ENCODE measurements at places on chromosomes 13 and 19.

DNA sequence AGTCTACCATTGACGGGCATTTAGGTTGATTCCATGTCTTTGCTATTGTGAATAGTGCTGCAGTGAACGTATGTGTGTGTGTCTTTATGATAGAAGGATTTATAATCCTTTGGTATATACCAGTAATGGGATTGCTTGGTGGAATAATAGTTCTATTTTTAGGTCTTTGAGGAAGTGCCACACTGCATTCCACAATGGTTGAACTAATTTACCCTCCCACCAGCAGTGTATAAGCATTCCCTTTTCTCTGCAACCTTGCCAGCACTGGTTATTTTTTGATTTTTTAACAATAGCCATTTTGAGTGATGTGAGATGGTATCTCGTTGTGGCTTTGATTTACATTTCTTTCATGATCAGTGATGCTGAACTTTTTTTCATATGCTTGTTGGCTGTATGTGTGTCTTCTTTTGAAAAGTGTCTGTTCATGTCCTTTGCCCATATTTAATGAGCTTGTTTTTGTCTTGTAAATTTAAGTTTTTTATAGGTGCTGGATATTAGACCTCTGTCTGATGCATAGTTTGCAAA lies 37.5 kb downstream of the RFC3 start:
- DNase-seq, result no peak

DNA sequence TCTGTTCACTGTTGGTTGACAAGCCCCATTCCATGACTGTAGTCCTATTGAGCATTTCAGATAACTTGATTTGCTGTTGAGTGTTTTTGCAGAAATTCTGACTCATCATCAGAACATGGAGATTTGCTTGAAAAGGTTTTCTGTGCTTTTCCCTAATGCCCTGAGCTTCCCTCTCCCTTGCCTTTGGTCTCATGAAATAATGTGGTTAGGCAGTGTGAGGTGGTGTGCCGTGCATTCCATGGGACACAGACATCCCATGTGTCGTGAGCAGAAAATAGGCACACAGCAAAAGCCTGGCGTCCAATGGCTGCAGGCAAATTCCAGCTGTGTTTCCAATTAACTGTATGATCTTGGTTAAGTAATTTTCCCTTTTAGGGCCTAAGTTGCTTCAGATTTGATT lies 197.4 kb downstream of the DLEU7 start:
- DNase-seq, result no peak

- DNase-seq, result no peak
Observed at GRCh38 chr13:83691966-83692365, 190.3 kb downstream of the SLITRK1 start.

DNA sequence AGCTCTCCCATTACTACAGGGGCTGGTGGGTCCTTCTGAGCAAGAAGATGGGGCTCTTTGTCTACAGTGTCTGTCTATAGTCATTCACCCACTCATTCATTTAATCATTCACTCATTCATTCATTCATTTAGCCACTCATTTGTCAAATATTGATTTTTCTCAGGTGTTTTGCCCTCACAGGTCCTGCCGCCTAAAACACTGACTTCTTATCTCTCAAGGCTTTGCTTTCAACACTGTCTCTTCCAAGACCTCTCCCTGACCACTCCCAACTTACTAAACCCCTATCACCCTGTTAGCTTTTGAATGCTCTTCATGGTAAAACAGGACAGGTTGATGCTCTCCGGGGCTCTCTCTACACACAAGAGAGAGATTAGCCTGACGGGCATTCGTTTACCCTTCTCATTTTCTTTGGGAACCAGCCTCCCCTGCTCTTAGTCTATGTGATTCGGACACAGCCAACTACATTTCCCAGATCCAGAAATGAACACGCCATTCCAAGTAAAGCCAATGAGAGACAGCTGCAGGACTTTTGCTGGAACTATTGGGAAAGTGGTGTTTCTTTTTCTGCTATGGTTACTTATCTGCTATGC lies 22.7 kb downstream of the FAM187B start:
- DNase-seq, result no peak

- DNase-seq, result no peak
Observed at GRCh38 chr13:48242677-48243076, 9.7 kb downstream of the ITM2B start.

DNA sequence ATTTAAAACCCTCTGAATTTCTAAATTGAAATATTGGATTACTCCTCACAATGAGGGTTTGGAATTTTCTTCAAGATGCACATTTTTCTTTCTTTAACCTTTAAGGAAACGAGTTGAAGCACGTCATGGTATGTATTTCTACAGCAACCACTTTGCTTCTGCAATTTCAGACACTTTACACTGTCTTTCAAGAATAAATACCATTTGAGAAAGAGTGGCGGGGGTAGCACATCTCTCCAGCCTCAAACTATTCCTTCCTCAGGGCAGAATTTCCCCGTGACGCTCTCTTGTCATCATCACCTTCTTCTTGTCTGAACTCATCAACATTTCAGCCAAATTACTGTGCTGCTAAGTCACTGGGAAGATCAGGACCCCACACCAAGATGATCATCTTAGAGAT lies 1073.4 kb downstream of the EFNB2 start:
- no peak for DNase-seq

- peak; percentile 86 for DNase-seq
Observed at GRCh38 chr19:44903602-44904425, 1.8 kb upstream of the APOE start.

DNA sequence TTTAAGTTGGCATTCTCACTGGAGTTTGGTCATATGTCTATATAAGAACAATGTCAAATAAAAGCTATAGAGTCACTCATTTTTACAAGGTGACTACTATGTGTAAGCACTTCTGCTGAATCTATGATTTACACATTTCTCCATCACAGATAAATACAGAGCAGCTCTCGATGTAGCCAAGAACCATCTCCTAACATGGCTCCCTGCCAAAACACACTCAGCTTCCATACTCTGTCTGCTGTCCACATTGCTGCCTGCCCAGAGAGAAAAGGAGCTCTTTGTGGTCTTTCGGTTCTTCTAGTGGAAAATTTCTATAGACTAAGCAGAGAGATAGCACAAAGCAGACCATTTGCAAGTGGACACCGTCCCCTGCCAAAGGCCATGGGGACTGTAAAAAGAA lies 190.9 kb upstream of the KLF12 start:
- no peak for DNase-seq

GRCh38 chr19:49999371-50000010 lies 25.7 kb downstream of the VRK3 start:
- no peak for DNase-seq

GRCh38 chr13:20102525-20103180 lies 58.2 kb downstream of the GJA3 start:
- no peak for DNase-seq

DNA sequence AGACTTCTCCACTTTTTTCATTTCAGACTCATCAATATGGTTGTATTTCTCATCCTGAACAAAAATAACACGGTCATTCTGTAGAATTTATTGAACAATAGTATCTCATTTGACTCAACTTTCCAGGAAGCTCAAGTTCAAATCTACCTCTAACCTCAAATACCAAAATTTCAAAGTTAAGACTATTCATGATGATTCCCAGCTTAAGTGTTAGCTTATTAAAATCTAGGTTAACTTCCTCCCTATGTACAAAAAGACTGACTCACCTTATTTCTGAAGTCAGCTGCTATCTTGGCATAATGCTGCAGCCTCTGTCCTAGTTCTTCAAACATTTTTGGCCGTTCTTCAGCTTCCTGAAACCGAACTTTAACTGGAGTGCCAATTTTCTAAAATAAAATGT lies 23.2 kb downstream of the HSPH1 start:
- no peak for DNase-seq

- DNase-seq, result no peak
Observed at GRCh38 chr13:23656637-23657371, 86.6 kb downstream of the TNFRSF19 start.

DNA sequence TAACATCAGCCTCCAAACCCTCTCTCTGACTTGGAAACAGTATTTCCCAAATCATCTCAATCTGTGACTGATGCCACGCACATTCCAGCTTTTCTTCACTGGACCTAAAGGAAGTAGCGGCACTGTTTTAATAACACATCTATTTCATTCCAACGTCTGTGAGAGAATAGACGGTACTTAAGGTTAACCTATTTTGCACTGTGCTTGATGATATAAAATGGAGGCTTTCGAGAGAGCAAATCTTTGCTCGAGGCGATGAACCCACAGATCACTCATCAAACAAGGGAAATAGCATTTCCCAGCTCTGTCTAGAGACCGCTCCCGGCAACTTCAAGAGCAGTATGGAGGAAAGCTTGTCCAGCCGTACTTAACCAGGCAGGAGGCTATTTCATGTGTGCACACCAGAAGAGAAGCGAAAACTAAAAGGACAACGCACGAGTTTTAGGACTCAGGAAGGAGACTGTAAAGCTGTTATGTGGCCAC lies 2.9 kb downstream of the UBL3 start:
- peak; percentile 14 for DNase-seq

DNA sequence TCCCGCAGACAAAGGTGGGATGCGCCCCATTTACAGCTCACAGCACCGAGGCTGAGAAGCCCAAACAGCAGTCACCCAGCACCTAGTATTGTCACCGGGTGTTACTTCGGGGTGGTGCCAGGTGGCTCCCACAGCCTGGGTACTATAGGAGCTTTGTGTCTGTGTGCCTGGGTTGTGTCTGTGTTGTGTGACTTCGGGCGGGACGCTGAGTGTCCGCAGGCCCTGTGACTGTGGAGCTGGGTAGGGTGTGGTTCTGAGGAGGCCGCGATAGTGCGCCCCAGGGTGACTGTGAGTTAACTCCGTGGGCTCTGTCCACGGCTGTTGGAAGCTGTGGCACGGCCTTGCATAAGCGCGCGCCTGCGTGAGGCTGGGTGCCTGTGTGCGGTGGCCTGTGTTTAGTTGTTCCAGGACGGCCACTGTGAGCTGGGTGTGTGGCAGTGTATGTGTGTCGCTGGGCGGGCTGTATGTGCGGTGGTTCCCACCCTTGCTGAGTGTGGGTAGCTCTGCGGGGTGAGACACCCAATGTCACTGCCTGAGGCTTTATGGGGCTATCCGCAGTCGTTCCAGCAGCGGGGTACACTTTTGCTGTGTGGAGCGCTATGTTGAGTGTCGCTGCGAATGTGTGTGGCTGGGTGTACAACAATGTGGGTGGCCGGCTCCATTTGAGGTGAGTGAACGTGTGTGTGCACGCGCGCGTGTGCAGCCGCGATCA lies 559 bp upstream of the SSBP4 start:
- DNase-seq, result peak; percentile 45

DNA sequence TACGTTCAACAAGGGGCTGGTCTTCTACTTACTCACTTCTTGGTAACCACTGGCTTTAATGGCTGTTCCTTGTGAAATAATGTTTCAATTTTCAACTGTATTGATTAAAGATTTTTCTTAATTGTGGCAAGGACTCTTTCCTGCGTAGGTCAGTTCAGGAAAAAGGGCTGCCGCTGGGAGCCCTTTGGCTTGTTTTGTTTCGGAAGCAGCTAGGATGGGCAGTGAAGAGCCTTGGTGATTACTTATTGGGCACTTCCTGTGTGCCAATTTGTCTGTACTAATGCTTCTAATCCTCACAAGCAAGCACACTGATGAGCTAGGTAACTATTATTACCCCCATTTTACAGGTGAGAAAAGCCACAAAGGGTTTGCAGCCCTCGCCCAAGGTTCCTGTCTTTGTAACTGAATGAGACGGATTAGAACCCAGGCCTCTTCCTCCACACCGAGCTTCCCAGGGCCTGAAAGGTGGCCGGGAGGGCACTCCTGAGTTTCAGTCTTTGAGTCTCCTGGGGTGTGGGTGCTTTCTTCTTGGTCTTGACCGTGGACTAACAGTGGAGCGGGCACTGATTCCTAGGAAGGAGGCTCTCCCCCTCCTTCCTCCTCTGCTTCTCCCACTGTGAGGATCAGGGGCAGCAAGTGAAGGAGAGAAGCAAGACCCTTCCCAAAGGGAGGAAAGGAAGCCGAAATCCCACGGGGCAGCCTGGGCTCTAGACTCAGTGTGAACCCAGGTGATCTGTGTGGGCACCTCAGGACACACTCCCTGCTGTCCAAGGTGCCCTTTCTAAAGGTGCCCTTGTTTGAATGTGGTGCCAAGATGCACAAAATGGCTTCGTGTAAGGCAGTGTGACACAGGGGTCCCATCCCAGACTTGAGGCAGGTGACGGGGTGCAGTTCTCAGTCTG lies 3.7 kb downstream of the COL4A2 start:
- DNase-seq, result no peak

GRCh38 chr19:32581705-32582179 lies 752 bp downstream of the PDCD5 start:
- DNase-seq, result no peak

DNA sequence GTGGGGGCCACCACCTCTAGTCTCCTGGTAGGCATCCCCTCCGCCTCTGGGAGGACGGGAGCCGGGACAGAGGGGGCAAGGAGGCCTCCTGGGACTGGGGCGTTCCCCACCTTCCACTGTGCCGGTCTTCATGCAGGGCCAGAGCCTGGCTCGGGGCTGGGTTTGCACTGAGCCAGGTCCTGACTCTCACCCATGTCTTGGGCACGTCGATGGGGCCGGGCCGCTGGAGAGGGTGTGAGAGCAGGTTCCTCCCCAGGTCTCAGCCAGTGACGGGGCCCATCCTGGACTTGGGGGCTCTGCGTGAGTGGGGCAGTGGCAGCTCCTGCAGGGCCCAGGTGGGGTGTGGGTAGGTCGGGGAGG lies 26.6 kb downstream of the ATP11A start:
- DNase-seq, result no peak

DNA sequence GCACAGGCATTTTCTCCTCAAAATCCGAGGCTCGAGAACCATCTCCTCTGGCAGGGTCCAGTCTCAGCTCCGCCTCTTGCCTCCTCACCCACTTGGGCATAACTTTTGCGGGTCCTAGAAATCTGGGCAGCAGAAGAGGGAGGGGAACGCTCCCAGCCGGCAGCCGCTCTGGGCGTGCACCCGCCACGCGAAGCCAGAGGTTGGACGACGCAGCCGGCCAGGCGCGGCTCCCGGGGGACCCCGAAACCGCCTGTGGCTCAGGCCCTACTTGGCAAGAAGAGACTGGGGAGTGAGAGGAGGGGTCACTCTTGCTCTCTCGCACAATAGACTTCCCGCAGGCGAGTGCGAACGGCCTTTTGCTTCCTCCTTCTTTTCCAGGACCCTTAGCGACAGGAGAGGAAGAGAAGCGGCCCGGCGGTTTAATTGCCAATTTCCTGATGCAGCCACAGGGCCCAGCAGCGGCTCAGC lies 6.0 kb upstream of the SOX1 start:
- no peak for DNase-seq

DNA sequence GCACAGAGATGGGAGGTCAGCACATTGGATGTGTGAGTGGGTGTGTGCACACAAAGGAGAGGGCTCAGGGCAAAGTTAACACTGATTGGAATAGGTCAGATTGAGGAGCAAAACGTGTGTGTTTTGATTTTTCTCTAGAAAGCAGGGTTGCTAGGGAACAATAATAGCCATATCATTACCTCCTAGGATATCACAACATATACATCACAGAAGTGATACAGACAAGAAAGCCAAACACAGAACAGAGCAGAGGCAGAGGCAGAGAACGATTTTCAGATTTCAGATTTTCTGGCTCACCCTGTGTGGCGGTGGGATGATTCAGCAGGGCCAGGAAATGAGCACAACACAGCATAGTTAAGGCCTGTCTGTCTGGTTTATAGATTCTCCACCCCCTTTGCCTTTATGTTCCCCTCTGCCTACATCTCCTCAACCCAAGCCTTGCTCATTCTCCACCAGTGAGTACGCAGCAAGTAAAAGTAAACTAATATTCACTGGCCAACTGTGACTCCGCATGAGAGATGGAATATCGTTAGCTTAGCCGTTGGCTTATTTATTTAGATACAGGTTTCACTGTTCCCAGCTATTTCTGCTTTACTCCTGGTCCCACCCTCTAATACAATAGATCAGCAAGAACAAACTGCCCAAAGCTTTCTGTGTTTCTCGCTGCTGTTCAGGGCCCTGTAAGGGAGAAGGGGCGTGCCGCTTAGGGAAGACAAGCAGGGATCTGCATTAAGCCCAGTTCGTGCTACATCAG lies 182.7 kb upstream of the TSC22D1 start:
- no peak for DNase-seq
